ENCODE measurements at places on chromosomes 4 and X. TPM values are rescaled to one million over a fixed set of nuclear protein-coding genes. Genes with fewer than 3 reads are reported as not detected.

The GAGE12C gene
- total RNA-seq, result not detected

The PRKX gene
- total RNA-seq, result 62.3 TPM

The IDUA gene
- 31.2 TPM for total RNA-seq

The ANOS1 gene
- not detected for total RNA-seq

The SMARCA1 gene
- not detected for total RNA-seq

Data from activated CD4-positive, alpha-beta T cell treated with anti-CD3 and anti-CD28 coated beads, Interleukin-2, amount 10 ng/mL, durations not matched to agents 24 days and 14 days (primary cell).